GM12864 (cell line): ENCODE measurements at places on chromosomes 3 and 15.

DNA sequence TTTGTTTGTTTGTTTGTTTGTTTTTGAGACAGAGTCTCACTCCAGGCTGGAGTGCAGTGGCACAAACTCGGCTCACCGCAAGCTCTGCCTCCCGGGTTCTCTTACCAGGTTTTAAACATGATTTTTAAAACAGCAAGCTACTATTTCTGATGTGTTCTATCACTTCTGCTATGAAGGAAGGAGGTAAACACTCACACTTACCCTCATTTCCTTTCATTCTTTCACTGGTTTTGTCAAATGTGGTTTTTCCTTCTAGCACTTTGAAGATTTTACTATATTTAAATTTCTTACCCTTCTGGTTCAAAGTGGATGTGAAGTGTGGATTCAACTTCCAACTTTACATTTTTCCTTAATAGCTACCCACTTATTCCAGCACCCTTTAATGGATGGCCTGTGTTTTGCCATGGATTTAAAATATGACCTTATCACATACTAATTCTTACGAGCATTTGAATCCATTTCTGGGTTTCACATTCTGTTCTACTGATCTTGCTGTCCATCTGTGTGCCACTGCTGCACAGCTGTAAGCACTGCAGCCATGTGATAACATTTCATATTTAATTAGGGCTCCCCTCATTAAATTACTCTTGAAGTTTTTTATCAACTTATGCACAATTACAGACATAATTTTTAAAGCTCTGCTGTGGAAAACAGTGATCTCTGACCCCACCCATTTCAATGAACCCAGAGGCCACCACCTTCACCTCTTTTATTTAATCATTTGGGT lies 42.3 kb downstream of the TXNRD3 start:
- no peak for DNase-seq

- DNase-seq, result no peak
These were observed 112.6 kb downstream of the TCF12 start for GRCh38 chr15:57031082-57031481.

- DNase-seq, result no peak
These were observed at the start of gene NR1I2 for GRCh38 chr3:119781330-119782198. TSS of gene NR1I2 (plus strand) at chr3:119782101.

- DNase-seq, result no peak
These were observed 14.8 kb downstream of the TARS3 start for GRCh38 chr15:101709466-101709865.
